Endothelial cell of coronary artery (primary cell): ENCODE measurements at places on chromosomes 11 and 22. TPM values are rescaled to one million over a fixed set of nuclear protein-coding genes. Genes with fewer than 3 reads are reported as not detected.

The FOLR1 gene
- total RNA-seq, result not detected in 2 replicates

The RBMXL2 gene
- total RNA-seq, result 0.18 TPM in 1 of 2 replicates, not detected in the other

The PKDREJ gene
- total RNA-seq, result under 0.01 TPM in 1 of 2 replicates, not detected in the other

The RCOR2 gene
- 0.36 and 0.47 TPM in 2 replicates for total RNA-seq

The FGF19 gene
- total RNA-seq, result not detected in 2 replicates

The GGT5 gene
- total RNA-seq, result 6.7 and 11.0 TPM in 2 replicates

The LRRN4CL gene
- total RNA-seq, result 0.09 TPM in 2 replicates

The PIWIL4 gene
- 0.18 and 1.0 TPM in 2 replicates for total RNA-seq

The OR2D2 gene
- total RNA-seq, result 0.47 and 0.54 TPM in 2 replicates

The ABTB2 gene
- total RNA-seq, result 0.27 and 3.7 TPM in 2 replicates

The ACRV1 gene
- under 0.01 TPM in 1 of 2 replicates, not detected in the other for total RNA-seq

The SCGB1A1 gene
- not detected in 2 replicates for total RNA-seq

The MYBPC3 gene
- not detected in 2 replicates for total RNA-seq

The CCDC81 gene
- 0.72 and 4.0 TPM in 2 replicates for total RNA-seq
